ENCODE measurements at places on chromosomes 7 and 10.

DNA sequence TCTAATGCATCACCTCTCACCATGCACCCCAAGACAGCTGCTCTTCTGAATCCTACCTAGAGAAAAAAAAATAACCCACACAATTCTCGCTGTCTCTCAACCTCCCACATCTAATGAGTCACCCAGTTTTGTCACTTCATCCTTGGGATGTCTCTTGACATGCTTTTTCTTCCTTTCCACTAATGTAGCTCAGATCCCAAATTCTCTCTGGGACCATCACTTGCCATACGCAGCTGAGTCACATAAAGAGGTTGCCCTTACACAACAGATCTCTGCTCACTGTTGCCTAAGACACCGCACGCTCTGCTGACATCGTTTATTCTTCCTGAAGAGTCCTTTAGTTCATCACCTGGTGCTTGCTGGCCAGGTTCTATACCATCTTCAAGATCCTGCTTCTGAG lies 606.0 kb upstream of the GALNT17 start:
- no peak for DNase-seq

DNA sequence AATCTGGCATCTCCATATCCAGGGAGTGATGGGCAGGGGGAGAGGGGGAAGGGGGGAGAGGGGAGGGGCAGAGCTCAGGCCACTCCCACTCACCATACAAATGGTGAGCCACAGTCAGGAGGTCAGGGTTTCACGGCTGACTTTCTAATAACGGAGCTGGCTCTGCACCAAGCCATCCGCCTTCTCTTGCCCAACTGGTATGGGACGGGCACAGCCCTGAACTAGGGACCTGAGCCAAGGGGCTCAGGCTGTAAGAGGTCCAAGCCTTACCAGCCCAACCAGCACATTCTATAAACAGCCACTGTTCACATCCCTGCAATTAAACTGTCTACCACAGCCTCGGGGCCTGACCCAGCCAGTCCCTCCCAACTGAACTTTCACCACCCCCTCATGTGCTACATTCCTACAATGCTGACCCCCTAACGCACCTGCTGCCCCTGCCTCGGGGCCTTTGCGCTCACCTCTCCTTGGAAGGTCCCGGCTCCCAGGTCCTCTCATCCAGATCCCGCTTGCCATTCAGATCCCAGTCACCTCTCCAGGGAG lies 32.5 kb downstream of the RGS10 start:
- DNase-seq = no peak

- no peak for DNase-seq
Measured at GRCh38 chr10:68001000-68001399, 74.1 kb downstream of the HERC4 start.

- DNase-seq = no peak
Measured at GRCh38 chr10:29949411-29950011, 109.9 kb downstream of the JCAD start.

GRCh38 chr10:11036424-11037011 lies 18.8 kb downstream of the CELF2 start:
- DNase-seq = peak; percentile 61

DNA sequence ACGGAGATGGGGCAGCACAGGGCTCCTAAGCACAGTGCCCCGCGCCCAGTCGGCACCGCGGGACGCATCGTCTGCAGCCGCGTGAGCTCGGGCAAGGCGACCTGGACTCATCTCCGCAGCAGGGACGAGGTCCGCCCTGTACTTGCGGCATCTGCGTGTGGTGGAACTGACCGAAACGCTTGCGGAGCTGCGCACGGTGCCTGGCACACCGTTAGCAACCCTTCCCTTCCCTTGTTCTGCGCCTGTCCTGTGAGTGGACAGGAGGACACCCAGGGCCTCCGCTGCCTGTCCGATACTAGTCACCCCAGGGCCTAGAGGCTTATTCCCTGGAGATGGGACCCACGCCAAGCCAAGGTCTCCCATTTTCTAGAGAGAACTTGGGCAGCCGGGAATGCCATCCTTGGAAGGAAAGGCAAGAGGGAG lies 98.5 kb downstream of the WDR11 start:
- no peak for DNase-seq
